NCI-H146 (cell line): ENCODE measurements at places on chromosomes 2 and 18.

DNA sequence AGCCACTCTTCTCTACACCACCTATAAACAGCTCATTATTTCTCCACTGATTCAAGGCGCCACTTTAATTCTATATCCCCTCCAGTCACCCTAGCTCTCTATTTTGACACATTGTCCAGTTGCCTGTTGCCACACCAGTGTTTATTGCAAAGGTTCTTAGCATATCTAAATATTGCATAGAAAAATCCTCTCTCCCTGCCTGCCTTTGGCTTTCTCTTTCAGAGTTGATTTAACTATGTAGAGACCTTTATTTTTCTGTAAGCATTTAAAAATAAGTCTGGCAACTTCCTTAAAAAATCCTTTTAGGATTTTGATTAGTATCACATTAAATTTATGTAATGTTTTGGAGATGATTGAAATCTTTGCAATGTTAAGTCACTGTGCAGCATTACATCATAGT, 47.9 kb upstream of the B3GNT7 start:
- no peak for DNase-seq

GRCh38 chr2:222751238-222751637, 79.8 kb downstream of the MOGAT1 start:
- no peak for DNase-seq

- no peak for DNase-seq
These were observed 246.1 kb downstream of the RPRM start for GRCh38 chr2:153232464-153232863.

DNA sequence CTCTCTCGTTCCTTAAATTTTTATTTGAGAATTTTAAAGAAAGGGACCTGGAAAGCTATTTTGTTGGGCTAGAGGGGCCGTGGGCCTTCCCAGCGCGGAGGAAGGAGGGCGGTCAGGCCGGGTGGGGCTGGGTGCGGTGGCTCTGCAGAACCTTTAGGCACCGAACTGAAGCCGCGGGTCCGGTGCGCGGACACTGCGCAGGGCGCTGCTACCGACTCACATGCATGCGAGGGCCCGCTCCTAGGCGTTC, 1.6 kb upstream of the TWIST2 start:
- DNase-seq, result no peak

GRCh38 chr18:7605705-7606104, 38.6 kb downstream of the PTPRM start:
- DNase-seq, result no peak

DNA sequence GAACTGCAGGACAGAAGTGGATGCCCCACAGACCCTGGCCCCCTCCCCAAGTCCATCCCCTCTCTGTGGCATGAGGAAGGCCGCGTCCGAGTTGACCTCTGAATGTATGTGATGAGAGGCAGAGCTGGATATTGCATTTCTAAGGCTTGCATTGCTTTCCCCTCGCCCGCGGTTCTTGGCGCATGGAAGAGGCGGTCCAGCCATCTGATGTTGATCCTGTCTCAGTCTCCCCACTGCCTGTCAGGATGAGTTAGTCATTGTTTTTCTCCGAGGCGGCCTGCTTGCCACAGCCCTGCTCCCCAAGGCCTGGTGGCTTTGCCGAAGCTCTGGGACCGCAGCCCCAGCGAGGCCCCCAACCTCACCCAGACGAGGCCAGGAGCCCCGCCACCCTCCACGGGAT, 88.6 kb downstream of the SMAD7 start:
- no peak for DNase-seq

- DNase-seq, result no peak
These were observed 52.7 kb downstream of the CUL3 start for GRCh38 chr2:224532441-224532840.

- no peak for DNase-seq
These were observed 76.0 kb downstream of the SMAD7 start for GRCh38 chr18:48874701-48875162.

GRCh38 chr2:168545439-168546082, 89.5 kb downstream of the CERS6 start:
- peak; percentile 21 for DNase-seq

DNA sequence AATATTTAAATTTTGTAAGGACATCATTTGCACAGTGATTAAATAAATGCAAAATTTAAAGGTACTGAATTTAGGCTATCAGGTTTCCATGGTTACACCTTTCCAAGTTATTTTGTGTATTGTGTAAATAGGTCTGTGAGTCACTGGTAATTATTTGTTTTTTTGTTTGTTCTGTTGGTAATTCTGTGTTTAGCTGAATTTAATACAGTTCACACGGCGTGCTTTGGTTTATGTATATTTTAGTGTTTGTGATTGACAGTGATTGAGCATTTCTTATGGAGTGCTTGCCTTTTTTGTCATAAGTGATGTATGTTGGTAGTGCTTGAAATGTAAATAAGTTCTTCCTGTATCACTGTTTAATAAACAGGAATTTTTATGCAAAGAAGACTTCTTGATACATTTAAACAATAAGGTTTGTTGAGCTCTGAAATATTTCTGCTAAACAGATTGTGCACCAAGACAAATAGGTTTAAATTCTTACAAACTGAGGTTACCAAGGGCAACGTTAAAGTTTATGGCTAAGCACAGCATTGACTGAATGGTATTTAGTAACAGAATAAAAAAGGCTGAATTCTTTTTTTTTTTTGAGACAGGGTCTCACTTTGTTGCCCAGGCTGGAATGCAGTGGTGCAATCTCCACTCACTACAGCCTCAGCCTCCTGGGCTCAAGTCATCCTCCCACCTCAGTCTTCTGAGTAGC, 38.3 kb upstream of the DLX1 start:
- DNase-seq, result no peak

DNA sequence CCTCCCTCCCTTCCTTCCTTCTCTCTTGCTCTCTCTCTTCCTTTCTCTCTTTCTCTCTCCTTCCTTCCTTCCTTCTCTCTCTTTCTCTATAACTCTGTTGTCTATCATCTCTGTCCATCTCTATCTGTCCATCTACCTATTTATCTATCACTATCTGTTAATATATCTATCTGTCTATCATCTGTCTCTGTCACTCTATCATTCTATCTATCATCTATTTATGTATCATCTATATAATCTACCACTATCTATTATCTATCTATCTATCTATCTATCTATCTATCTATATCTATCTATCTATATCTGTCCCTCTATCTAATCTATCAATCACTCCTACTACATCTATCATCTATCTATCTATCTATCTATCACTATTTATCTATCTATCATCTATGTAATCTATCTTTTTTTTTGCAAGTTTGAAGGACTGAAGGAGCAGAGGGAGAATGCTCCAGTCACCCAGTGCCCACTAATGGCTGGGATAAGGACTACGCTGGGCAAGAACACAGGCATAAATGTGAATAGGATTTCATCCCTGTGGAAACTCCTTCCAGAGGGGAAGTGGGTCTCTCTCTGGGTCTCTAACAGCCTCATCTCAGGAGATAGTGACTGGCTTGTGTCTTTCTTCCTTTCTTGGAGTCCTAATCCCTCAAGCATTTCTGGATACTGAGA, 427.0 kb downstream of the LPIN1 start:
- DNase-seq, result no peak

DNA sequence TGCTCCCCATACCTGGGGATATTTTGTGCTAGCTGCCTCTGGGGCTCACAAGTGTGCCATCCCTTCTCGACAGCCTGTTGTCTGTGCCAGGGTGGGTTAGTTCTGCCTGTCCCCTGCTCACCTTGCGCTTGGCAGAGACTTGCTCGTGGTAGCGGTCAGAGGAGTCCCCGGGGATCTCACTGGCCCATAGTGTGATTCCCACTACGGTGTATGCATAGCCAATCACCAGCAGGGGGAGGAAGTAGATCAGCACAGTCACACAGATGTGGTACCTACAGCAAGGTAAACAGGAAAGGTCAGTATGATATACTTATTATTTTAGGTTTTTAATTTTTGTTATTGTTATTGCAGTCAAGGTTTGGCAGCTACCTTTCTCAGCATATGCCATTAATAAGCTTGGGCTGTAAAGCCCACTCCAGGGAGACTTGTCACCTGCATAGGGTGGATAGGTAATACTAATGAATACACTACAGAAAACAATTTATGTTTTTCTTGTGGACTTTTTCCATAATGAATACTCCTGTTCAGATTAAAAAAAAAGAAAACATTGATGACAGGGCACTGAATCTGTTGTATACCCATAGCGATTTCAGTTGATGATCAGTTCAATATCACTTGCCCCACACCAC, 95.2 kb downstream of the POLE4 start:
- DNase-seq, result peak; percentile 58

DNA sequence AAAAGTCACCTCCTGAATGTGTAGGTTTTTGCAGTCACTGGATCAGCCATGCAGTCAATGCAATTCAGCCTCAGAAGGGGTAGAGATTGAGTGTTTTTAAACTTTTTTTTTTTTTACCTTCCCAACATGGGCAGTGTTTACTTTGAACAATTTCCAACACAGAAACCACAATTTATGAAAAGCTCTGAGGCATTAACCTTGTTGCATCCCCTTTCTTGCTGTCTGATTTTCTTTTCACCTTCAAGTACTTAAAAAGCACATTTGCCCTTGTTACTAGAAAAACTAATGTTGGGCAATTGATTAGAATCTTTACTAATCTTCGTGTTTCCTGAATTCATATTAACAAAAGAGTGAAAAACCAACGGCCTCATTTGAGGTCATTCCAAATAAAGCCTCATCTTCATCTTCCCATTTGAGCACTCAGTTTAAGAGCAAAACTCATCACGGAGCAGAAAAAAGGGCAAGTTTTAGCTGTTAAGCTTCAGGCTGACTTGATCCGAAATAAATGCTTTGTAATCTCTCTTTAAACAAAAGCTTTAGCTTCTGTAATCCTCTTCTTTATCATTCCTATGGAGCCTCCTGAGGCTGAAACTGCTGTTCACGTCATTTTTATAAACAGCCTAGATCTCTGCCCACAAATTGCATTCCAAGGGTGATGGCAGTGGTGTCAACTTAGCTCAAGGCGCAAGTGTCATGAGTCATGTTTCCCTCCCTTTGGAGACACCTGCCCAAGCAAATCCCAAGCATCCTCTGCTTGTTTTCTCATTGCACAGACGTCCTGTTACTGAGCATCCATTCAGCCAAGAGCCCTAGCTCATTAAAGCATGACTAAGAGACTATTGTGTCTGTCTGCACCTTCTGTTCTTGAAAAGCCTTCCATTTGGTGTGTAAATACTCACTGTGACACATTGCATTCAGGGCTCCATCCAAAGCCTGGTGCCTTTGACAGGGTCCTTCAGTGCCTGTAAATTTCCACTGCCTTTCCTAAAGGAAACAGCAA, 107.7 kb downstream of the HNMT start:
- peak; percentile 93 for DNase-seq

GRCh38 chr18:39184176-39184575, 1618.6 kb upstream of the CELF4 start:
- DNase-seq, result no peak

DNA sequence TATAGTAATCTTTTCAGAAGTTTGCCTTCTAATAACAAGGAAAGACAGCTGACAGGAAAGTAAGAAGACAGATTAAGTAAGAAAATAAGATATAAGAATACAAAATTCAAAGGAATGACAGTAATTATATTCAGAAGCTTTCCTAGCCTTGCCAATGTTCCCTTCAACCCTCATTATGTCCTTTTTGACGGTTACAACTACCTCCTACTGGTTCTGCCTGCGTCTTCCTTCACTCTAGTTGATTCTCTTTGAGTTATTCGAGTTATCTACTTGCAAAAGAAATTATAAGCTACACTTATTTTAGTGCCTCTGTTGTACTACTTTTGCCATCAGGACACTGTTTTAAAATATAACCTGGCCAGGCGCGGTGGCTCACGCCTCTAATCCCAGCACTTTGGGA, 218.9 kb upstream of the GYPC start:
- DNase-seq, result no peak

- no peak for DNase-seq
These were observed 178.4 kb upstream of the CDH20 start for GRCh38 chr18:61154866-61155265.

DNA sequence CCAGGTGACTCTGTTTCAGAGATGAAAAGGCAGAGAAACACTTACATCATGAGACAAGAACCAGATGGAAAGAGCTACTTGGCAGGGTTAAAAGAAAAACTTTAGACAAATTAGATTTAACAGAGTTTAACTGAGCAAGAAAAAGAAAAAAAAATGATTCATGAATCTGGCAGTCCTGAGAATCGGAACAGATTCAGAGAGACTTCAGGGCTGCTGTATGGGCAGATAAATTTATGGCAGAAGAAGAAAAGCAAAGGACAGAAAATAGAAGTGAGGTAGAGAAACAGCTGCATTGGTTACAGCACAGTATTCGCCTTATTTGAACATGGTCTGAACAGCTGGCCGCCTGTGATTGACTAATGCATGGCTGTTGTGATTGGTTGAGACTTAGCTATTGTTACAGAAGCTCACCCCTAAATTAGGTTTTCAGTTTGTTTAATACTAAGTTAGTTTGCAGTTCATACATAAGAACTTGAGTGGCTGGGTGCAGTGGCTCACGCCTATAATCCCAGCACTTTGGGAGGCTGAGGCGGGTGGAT, 43.0 kb upstream of the RHOB start:
- no peak for DNase-seq

DNA sequence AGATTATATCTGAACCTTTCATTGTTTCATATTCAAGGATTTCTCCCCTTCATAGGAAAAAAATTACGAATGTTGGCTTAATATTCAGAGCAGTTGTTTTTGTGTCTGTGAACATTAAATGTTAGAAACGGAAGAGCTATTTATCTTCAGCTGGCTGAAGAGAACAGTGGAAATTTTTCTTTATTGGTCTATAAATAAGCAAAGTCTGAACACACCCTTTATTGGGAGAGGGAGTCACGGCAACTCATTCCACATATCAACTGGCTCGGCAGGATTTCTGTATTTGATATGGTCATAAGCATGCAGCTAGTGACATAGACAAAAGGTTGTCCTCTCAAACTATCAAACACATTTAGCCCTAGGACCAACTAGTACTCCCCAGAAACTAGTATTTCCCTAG, 468.4 kb upstream of the HNRNPA3 start:
- no peak for DNase-seq

GRCh38 chr2:217407362-217407761, 547.5 kb upstream of the TNP1 start:
- DNase-seq, result no peak

DNA sequence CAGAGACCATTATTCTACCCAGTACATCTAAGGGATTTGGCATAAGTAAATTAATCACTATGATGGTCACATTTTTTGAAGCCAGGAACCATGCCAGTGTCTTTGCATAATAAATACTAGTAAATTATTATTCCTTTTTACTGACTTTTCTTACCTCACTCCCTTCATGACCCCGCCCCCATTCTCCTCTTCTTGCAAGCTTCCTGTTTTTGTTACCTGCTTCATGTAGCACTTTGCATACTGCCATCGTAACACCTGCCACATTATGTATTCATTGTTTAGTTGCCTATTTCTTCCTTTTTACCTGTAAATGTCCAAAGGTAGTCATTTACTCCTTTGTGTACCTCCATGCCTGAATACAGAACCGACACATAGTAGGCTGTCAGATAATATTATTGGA, 309.5 kb downstream of the KIAA1328 start:
- DNase-seq, result peak; percentile 12

DNA sequence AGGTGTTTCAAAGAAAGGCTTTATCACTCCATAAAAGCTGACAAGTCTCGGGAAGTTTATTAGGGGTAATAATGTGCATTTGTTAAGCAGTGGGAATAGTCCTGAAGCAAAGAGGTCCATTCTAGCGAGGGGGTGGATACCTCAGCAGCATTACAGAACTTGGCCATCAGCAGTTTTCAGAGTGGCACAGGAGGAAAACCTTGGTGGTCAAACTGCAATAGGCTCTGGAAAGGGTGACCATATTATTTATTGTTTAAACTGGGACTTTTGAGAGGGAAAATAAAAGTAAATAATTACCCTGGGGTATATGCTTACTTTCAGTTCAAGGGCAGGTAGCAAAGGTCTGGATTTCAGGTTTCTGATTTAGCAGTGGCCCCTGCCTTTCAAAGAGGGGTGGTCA, 115.5 kb upstream of the KLHL14 start:
- no peak for DNase-seq
